ENCODE measurements at places on chromosomes 2 and 18.

GRCh38 chr2:137151731-137152130 lies 386.4 kb downstream of the THSD7B start:
- DNase-seq: no peak

GRCh38 chr2:137929519-137929916 lies 34.8 kb upstream of the HNMT start:
- DNase-seq: no peak

- no peak for DNase-seq
Observed at GRCh38 chr18:58078889-58079573, 35.0 kb downstream of the NEDD4L start.

- no peak for DNase-seq
Observed at GRCh38 chr2:135821190-135821589, 15.8 kb downstream of the LCT start.

DNA sequence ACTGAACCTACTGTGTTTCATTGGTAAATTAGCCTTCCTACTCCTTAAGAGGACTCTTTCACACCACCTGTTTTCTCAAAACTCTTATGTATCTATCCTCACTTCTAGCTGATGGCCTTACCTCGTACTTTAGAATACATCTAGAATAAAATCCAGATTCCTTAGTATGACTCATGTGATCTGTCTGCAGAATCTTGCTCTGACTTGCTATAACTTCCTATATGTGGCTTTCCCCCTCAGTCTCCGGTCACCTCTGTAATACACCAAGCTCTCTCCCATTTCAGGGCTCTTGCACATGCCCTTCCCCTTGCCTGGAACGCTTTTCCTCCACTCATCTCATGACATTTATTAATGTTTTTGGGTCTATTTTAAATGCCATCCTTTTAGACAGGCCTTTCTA lies 95.6 kb upstream of the LHCGR start:
- no peak for DNase-seq

DNA sequence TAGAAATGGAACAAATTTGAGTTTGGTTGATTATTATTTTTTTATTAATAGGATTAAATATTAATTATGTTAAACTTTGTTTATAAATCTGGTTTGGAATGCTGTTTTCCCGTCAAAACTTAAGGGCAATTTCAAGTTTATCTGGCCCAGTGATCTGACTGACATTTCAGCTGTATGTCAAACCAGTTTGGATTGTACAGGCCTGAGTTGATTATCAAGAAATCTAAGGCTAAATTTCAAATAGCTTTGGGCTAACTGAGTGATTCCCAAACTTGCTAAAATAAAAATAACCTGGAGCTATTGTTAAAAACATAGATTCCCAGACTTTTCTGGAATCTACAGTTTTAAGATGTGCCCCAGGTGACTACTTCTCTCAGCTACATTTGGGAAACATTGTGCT lies 65.9 kb upstream of the SPOPL start:
- no peak for DNase-seq

DNA sequence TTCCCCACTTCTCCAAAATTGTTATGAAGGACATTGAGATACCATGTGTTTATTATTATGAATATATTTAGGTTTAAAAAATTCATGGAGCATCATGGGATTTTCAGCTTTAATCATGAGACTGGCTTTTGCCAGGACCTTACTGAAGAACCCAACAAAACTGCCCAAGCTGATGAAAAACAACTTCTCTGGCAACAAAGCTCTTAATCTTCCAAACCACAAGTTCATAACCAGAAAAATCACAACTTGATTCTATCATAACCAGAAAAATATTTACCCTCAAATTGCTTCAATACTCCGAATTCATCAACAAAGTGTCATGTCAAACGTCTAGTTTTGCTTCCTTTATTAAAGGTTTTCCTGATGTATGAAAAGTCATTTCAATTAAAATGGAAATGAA lies 971.8 kb upstream of the ACVR2A start:
- no peak for DNase-seq

GRCh38 chr2:218870984-218871344 lies 9.7 kb upstream of the WNT10A start:
- no peak for DNase-seq

GRCh38 chr2:28567061-28567471 lies 71.2 kb downstream of the PLB1 start:
- DNase-seq: no peak

- no peak for DNase-seq
Observed at GRCh38 chr2:180955101-180955500, 25.3 kb upstream of the UBE2E3 start.

DNA sequence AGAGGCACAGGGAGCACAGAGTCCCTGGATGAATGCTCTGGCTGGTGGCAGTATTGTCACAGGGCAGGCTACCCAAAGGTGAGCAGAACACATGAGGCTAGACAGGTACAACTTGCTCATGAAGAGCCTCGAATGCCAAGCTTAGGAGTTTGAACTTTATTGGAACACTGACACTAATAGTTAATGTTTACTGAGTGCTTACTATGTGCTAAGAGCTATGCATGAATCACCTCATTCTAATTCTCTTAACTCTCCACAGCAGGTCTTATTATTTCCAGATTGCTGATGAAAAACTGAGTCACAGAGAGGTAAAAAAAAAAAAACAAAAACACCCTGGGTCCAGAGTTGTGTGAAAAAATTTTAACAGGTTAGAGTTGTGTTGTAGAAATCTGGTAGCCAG lies 6.1 kb upstream of the EMX1 start:
- no peak for DNase-seq

- no peak for DNase-seq
Observed at GRCh38 chr2:199955007-199955338, 318 bp downstream of the TYW5 start.

- DNase-seq: no peak
Observed at GRCh38 chr18:3246635-3247239, 864 bp upstream of the MYL12A start.

GRCh38 chr2:68125821-68126220 lies 31.9 kb upstream of the PNO1 start:
- DNase-seq: no peak

DNA sequence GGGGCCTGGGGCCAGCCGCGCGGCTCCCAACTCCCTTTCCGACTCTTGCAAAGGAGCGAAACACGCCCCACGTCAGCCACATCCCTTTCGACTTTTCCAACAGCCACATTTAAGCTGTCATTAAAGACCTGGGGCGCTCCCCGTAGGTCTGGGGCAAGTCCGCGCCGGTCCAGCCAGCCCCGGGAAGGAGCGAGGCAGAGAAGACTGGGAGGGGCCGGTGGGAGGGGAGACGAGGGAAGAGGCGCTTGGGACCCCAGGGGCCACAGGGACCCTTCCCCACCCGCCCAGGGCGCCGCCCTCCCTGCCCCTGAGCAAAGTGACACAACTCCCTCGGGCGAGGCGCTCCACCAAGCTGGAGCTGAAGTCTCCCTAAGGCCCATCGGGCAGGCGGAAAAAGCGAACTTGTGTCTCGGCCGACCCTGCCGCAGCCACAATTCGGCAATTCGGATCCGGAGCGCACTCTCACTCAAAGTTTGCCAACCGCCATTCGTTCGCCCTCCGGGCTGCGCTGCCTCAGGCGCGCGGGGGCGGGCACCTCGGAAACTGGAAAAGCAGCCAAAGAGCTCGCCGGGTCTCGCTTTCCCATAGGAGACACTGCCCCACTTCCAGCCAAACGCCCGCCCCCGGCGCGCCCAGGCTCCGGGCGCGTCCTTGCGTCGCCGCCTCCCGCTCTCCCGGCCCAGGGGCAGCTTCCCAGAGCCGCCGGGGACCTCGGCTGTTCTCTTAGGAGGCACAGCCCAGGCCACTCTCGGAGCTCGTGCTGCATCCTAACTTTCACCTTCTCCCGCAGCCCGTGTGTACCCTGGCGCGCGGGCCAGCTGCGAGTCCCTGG lies 1.1 kb upstream of the KCTD1 start:
- no peak for DNase-seq

DNA sequence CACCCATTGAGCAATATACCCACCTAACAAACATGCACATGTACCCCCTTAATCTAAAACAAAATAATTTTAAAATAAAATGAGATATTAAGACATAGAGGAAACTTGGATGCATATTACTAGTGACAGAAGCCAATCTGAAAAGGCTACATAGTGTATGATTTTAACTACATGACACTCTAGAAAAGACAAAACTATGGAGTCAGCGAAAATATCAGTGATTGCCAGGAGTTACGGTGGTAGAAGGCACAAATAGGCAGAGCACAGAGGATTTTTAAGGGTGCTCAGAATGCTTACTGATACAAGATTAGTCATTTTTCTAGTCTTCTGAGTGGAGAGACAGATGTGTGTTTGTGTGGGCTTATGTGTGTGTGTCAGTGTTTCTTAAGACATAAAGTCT lies 656.6 kb downstream of the NR4A2 start:
- DNase-seq: no peak

DNA sequence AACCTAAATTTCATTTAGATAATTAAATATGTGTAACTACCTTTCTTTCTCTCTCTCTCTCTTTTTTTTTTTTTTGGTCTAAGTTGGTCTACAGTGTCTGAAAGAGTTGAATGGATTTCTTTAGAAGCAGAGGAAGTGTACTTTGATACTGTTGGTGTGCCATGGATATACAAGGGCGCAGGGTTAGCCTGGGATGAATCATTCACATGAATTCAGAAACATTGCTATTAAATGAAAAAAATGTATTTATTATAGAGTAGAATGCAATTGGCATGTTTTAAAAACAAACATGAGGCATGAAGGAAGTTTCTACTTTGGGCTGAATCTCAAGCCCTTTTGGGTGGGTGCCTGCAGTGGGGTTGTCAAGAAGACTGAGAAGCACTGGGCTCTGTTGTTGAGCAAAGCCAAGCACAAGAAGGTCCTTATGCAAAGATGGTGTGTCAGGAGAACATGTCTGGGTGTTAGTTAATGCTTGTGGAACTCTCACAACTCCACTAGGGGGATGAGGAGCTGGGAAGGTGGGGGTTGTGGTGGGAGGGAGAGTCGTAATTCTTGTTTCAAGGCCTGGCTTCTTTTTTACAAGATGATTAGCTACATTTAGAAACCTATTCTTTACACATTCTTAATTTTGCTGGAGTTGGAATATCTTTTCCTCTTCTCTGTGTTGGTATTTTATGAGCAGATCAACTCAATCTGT lies 57.9 kb downstream of the LYPD6 start:
- no peak for DNase-seq

GRCh38 chr2:165634282-165634681 lies 159.8 kb downstream of the GALNT3 start:
- DNase-seq: no peak

- DNase-seq: no peak
Observed at GRCh38 chr18:44723411-44723810, 42.7 kb downstream of the SETBP1 start.

DNA sequence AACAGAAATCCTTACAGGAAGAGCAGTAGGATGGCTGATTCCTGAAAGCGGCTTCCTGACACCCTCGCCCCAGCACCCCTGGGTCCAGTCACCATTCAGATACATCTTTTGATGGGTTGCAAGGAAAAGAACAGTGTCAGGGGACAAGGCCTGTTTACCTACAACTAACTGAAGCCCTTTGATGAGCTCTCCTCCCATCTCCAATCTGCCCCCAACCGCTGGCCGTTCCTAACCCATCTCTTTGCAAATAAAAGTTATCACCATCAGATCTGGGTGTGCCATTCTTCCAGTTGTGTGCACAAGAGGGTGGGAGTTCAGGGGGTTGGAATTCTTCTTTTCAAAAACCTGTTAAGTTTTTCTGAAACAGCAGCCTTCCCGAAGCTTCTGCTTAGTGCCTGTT lies 48.9 kb downstream of the ARL4C start:
- no peak for DNase-seq

DNA sequence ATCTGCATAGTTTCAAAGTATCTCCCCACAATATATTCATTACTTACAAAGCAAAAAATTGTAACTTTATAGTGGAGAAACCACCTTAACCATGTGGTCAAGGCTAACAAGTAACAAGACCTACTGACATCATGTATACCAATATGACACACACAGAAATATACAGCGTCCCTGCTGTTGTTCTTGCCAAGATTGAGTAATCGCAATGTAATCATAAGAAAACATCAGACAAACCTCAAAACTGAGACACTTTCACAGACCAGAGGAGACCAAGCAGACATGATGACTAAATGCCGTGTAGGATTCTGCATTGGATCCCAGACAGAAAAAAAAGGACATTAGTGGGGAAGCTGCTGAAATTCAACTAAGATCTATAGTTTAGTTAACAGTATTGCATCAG lies 123.0 kb downstream of the ACAA2 start:
- DNase-seq: peak; percentile 87

GRCh38 chr2:85813982-85814801 lies 60.4 kb downstream of the ATOH8 start:
- DNase-seq: peak; percentile 61

GRCh38 chr2:138596403-138596802 lies 94.8 kb downstream of the SPOPL start:
- no peak for DNase-seq

GRCh38 chr2:201980946-201981345 lies 52.7 kb upstream of the FZD7 start:
- DNase-seq: no peak

DNA sequence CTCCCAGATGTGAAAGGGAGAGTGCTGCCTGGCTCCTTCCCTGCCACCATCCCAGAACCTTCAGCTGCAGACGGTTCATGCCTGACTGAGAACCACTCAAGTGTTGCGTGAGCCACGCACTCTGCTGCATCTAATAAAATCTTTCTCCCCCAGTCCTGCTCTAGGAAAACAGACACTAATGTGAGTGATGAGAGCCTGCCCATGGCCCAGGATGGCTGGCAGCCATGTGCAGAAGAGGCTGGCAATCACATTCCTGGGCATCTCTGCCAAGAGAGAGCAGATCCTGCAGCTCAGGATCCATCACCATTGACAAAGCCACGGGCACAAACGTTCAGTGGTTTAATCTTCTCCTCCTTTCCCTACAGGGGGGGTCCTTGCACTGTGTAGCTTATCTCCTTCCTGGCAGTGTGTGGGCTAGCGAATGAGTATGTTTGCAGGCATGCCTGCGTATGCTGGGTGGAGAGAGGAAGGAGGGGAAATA lies 477.5 kb downstream of the SLC4A3 start:
- peak; percentile 69 for DNase-seq

DNA sequence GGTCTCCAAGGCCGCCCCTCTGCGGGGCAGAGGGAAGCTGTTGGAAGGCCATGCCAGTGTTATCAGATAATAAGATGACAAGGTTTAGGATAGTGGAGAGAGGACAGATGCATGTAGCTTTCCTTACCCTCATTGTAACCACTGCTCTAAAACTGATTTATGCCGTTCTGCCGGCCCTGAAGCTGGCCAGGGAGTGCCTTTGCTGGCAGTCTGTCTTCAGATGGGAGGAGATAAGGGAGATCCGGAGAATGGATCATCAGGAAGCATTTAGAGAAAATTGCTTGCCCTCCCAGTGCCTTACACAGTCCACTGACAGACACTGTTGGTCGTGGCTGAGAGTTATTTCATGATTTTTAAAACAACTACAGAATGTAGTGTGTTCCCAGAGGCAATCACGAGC lies 35.4 kb upstream of the MYO3B start:
- no peak for DNase-seq

- no peak for DNase-seq
Observed at GRCh38 chr2:13543550-13543949, 826.8 kb downstream of the TRIB2 start.

GRCh38 chr2:2550856-2551255 lies 219.8 kb upstream of the MYT1L start:
- no peak for DNase-seq
